ENCODE measurements at places on chromosomes 16 and 17.

- DNase-seq, result peak; percentile 56
Observed at GRCh38 chr16:83956336-83957289, 3.6 kb downstream of the OSGIN1 start.

DNA sequence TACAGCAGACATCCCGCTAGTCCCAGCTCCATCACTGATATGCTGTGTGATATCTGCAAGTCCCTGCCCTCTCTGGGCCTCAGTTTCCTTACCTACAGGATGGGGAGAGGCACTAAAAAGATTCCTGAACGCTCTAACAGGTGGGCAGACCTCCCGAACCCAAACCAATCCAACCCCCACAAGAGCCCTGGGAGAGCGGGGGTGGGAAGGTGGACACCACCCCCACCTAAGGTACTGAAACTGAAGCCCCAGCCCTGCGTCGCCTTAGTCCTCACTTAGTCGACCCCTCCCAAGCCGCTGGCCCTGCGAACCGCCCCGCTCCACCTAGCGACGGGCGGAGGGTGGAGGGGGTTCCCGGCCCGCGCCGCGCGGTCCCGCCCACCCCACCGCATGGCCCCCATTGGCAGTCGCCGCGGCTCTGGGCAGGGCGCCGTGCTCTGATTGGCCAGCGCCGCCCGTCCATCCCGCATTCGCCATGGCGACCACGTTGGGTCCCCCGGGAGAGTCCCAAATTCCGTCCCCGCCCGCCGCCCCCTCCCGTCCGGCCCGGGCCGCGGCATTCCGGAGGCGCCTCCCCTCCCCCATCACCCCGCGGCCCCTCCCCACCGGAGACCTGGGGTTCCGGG lies 578 bp downstream of the CCDC102A start:
- peak; percentile 95 for DNase-seq

- DNase-seq, result no peak
Observed at GRCh38 chr16:64122177-64122576, 999.7 kb downstream of the CDH11 start.

DNA sequence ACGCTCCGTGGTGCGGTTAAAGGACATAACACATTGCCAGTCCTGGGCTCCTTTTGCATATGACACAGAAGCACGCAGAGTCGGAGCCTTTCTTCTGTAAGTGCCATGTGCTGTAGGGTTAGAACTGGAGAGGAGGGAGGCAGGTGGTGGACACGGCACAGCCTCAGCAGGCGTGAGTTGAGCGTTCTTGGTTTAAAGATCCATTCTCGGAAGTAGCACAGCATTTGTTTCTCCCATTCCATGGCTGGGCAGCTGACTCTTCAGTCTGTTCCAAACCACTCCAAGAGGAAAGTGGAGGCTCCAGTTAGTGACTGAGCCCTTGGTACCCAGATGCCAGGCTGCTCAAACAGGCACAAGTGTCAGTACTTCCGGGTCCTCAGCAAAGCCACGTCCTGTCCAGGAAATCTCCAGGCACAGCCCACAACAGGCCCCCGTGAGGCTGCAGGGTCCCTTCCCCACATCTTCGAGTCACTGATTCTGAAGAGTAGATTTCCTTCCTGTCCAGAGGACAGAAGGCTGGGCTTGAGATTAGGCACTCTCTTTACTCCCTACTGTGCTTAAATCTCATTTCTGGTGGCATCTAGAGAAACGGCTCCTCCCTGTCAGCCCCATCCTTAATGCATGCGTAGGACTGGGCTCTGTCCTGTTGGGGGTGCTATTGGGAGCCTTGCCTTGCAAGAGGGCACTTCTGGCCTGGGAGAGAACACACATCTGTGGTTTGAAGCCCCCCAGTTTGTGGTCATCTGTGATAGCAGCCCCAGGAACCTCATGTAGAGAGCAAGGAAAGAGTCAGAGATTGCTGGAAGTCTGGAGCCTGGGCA lies 39.6 kb upstream of the NAT9 start:
- DNase-seq, result no peak

DNA sequence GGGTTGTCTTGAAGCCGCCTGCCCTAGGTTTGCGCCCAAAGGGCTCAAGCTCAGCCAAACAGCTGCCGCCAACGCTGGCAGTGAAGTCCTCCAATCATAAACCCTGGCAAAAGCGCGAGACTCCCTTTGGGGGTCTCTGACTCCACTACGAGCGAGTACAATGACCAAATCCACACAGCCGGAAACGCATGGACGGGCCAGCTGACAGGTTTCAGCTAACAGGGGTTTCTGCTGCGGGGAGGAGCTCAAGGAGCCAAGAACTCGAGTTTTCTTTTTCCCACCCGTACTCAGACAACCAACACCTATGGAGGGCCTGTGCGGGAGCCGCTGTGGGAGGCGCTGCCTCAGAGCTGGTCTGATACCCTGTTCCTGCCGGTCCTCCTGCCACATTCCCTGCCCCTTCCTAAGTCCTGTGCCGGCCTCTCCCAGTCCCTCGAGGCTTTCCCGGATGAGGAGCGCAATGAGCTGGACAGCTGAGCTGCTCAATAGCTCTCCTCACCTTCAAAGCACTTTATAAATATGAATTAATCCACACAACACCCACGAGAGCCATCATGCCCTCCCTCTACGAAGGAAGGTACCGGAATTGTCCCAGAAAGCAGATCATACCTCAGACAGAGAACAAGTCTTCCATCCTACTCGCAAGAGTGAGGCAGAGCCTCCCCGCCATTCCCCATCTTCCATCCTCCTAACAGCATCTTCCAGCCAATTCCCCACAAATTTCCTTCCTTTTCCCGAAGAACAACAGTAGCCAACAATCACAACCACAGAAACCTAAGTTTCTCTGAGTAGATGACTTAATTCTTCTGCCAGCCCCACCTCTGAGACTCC lies 6.1 kb downstream of the ABR start:
- DNase-seq, result no peak

DNA sequence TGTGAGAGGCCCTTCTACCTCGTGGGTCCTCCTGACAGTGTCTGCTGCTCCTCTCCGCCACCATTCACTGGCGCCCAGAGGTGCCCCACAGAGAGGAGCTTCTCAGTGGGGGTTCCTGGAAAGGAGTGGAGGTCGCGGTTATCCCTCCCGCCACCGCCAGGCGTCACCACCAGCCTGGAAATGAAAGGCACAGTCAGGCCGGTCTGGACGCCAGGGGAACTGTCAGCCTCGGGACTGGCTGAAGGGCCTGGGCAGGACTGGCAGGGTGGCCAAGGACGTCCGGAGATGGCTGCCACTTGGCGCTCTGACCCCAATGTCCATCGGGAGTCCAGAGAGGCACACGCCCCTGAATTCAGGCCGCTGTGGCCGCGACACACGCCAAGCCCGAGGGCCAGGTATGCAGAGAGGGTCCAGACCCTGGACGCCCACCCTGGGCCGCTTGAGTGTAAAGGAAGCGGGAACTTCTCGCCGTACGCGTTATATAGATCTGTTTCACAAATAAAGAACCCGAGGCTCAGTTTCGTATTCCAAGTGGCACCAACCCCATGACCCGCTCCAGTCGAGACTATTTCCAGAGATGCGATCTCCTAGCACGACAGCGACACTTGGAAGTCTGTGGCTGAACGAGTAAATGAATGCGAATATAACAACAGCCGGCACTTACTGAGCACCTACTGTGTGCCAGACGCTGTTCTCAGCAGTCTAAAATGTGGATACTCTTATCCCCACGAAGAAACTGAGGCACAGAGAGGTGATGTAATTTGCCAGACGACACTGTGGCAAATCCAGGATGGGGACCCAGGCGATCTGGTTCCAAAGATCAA lies 7.6 kb upstream of the NXPH3 start:
- peak; percentile 81 for DNase-seq

- no peak for DNase-seq
Observed at GRCh38 chr17:82659886-82660285, 11.6 kb upstream of the WDR45B start.

DNA sequence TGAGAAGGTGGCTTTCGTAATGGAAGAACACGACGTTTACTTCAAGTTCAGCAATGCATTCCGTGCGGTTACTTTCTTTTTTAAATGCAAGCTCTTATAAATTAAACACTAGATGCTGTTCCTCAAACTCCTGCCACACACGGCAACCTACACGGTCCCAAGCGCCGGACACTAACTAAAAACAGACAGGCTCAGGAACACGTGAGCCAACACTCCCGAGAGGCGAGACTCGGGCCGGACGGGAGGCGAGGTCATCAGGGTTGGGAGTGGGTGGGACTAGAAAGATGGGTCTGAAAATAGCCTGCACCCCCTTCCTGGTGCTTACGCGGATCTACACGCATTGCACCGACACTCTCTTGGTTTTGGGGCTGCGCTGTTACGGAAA lies 6.4 kb downstream of the CLCN7 start:
- no peak for DNase-seq

- no peak for DNase-seq
Observed at GRCh38 chr17:72496461-72496860, 375.6 kb downstream of the SOX9 start.

DNA sequence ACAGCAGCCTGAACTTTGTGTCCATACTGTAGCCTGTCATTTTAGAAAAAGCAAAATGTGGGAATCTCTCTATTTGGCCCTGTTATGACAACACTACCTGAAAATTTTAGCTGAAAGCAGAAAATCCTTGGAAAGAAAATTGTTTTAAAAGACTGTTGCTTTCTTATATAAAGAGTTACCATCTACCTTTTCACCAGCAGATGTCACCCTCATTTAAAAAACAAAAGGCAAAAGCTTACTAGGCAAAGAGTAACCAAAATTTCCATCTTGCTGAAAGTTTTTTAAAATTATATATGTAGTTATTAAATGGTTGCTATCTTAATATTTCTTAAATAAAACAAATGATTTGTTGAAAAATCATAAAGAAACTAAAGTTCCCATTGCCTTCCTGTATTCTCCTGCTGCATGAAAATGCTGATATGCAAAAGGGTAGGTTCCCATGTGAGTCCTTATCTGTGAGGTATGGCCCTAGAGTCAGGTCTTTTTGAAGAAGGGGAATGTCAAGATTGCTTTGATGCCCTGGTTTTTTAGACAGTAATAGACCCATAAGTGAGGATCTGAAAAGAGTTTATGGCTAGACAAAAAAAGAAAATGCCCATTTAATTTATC lies 61.0 kb downstream of the TNRC6C start:
- peak; percentile 35 for DNase-seq

- no peak for DNase-seq
Observed at GRCh38 chr17:32586666-32587065, 99.9 kb downstream of the CDK5R1 start.

DNA sequence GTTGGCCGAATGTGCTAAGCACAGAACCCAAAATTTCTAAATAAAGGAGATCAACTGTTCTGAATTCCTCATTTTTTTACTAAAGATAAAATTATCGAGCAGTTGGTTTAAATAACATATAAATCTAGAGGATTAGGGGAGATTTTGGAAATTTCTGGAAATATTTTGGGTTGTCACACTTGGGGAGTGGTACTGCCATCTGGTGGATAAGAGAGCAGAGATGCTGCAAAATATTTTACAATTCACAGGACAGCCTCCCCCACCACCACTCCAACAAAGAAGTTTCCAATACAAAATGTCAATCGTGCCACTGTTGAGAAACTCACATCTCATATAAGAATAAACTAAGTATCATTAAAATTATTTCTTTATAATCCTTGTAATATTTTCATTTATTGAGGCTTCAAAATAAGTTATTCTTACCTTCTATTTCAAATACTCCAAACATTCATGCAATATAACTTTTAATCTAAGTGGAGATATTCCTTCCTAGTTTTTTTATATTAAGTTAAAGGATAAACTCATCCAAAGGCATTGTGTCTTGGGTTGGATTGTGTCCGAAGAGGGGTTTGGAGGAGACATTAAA lies 17.0 kb upstream of the ABCA8 start:
- no peak for DNase-seq

DNA sequence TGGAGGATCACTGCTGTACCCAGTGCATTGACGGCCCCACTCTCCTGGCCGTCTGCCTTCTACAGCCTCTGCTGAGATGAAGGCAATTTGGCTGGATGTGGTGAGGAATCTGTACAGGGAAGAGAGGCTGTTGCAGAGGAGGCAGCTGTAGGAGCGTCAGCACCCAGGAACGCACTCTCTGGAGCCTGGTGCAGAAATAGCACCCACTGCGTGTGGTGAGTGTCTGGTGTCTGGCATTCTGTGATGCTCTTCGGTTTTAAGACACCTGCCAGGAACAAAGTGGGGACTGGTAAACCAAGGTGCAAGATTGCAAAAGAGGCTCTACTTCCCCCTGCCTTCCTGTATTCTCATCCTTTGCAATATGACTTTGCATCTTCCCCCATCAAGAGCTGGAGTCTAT lies 187.5 kb upstream of the SDK2 start:
- DNase-seq, result no peak

DNA sequence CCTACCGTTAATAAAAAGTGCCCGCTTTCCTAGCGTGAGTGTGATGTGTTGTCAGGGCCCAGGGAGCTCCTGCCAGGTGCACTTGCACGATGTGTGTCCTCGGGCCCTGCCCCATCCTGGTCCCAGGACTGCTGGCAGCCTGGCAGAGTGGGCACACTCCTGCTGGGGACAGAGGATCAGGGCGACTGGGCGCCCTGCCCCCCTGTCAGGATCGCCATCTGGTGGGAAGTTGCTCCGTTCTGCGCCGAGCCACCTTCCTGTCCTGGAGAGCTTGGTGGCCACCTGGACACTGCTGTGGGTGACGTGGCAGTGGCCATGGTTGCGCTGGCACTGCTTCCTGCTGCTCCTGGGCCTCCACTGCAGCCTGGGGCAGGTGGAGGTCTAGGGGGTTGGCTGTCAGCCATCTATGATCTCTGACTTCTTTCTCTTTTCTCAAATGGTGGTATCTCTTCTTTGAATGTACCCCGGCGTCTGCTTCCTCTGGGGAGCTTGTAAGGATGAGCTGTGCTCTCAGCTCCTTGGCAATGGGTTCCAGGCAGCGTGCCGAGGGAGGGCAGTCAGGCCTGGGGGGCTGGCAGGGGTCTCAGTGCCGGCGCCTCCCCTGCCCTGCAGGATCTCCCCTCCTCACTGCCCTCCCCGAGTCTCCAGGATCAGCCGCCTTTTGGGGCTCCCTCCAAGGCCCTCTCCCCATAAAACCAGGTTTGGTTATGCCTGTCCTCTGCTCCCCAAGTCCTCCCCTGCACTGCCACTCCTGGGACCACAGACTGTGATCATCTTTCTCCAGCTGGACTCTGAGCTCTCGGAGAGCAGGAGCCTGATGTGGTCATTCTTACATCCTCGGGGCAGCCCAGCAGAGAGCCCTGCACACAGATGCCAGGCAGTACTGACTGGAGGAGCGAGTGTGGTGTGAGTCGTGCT lies 76.9 kb downstream of the AMFR start:
- no peak for DNase-seq

- no peak for DNase-seq
Observed at GRCh38 chr17:5077781-5078105, 524 bp upstream of the ZFP3 start.

GRCh38 chr16:2214719-2214968 lies at the start of gene PGP:
Gene PGP, minus strand, starts transcription at chr16:2214840. Its CDS starts 63 bp downstream, at chr16:2214777.
- DNase-seq, result no peak

Data from CD4-positive, alpha-beta T cell treated with Interleukin-15 for 4 hours (primary cell).